ENCODE measurements at places on chromosomes 2 and 18.

GRCh38 chr2:180002198-180002770, 4.8 kb downstream of the CWC22 start:
- no peak for DNase-seq

- no peak for DNase-seq
These were observed 243.1 kb downstream of the ADCYAP1 start for GRCh38 chr18:1147730-1148129.

DNA sequence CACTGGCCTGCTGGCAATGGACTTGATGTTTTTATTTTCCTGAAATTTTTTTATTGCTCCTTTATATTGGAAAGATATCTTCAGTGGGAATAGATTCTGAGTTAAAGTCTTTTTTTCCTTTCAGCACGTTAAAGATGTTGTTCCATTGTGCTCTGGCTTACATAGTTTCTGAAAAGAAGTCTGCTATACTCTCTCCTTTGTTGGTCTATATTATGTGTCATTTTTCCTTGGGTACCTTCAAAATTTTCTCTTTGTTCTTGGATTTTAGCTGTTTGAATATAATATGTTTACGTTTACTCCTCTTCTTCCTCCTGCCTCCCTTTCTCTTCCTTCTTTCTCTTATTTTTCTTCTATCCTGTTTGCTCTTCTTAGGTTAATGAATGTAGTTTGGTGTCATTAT, 105.5 kb downstream of the CAPN13 start:
- no peak for DNase-seq

GRCh38 chr18:5513947-5514346, 29.9 kb downstream of the EPB41L3 start:
- no peak for DNase-seq

DNA sequence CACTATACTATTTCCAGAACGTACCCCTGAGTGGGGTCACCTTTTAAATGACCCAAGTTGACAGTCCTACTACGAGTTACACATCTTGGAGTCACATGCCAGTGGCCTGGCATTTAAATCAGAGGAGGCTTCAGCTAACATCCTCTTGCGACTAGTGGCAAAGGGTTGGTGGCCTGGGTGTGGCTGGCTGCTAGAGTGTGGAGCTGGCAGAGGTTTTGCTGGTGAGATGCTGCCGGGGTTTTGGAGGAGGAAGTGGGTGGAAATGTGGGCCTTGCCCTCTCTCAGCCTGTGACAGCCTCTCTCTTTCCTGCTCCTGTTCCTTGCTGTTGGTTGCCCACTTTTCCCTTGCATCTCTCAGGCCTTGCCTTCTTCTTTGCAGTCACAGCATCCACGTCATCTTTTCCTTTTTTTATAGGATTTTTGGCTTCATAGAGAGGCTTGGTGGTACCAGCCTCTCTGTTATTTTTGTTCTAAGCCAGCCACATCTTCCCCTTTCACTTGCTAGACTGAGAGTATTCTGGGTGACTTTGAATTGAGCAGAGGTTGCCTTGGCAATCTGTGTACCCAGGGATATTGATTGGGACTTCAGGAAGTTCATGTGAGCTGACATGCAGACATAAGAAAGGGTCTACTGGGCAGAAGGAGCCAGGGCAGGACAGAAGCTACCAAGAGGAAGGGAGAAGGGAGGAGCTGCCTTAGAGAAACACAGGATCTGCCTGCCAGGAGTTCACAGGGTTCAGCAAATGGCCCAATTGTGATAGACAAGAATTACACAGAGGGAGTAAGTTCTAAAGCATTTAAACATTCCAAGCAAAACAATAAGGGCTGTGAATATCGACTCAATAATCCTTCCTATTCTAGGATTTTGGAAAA, 55.4 kb downstream of the CDC42EP3 start:
- DNase-seq: peak; percentile 83

Data from CD4-positive, alpha-beta T cell treated with Interleukin-15 for 1 hour (primary cell).